Type B pancreatic cell (in vitro differentiated cells): ENCODE measurements at places on chromosomes 13 and 19.

- DNase-seq = no peak
Observed at GRCh38 chr13:79973533-79973963, 367.4 kb downstream of the SPRY2 start.

DNA sequence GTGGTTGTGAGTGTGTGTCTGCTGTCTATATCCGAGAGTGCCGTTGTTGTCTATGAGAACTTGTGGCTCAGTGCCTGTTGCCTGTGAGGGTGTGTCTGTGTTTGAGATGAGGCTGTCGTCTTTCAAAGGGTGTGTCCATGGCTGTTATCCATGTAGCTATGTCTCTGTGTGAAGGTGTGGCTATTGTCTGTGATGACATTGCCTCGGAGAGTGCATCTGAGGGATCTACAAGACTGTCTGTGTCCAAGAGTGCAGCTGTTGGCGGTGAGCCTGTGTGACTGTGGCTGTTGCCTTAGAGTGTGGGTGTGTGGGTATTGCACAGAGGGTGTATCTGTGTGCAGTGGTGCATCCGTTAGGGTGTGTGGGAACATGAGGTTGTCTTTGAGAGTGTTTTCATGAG is 4.9 kb downstream of the NUMBL start:
- DNase-seq = no peak

GRCh38 chr13:45809801-45810394 is 41.7 kb downstream of the SIAH3 start:
- no peak for DNase-seq

- no peak for DNase-seq
Observed at GRCh38 chr13:84668637-84669036, 786.4 kb upstream of the SLITRK1 start.

GRCh38 chr13:69585656-69586055 is 522.0 kb upstream of the ATXN8OS start:
- DNase-seq = no peak
